ENCODE measurements at places on chromosomes 4 and X.

- no peak for DNase-seq
Measured at GRCh38 chrX:63424063-63424462, 72.9 kb upstream of the SPIN4 start.

GRCh38 chr4:99593781-99594641, 19.4 kb downstream of the MTTP start:
- no peak for DNase-seq

- DNase-seq, result no peak
Measured at GRCh38 chr4:122221322-122221721, 69.2 kb downstream of the BLTP1 start.

GRCh38 chr4:54050214-54050904, 14.0 kb downstream of the CHIC2 start:
- no peak for DNase-seq

DNA sequence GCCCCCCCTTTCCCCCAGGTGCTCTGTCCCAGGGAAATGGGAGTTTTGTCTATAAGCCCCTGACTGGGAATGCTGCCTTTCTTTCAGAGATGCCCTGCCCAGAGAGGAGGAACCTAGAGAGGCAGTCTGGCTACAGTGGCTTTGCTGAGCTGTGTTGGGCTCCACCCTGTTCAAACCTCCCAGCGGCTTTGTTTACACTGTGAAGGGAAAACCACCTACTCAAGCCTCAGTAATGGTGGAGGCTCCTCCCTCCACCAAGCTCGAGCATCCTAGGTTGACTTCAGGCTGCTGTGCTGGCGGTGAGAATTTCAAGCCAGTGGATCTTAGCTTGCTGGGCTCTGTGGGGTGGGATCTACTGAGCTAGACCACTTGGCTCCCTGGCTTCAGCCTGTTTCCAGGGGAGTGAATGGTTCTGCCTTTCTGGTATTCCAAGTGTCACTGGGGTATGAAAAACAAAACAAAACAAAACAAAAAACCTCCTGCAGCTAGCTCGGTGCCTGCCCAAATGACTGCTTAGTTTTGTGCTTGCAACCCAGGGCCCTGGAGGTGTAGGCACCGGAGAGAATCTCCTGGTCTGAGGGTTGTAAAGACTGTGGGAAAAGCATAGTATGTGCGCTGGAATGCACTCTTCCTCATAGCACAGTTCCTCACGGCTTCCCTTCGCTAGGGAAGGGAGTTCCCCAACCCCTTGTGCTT, 41.7 kb downstream of the ITM2A start:
- no peak for DNase-seq

DNA sequence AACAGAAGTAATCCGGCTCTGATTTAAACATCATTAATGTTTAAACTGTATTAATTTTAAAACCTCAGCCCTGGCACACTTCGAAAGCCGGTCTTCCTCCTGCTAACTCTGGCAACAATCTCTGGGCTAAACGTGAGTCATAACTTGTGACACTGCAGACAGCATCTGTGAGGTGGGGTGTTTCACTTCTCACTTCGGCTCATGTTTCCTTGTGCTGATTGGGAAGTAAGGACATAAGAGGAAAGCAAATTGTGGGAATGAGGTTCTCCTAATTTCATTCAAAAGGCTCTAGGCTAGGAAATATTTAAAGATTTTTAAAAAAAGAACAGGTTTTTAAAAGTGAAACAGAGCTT, 139.9 kb upstream of the USP9X start:
- no peak for DNase-seq

DNA sequence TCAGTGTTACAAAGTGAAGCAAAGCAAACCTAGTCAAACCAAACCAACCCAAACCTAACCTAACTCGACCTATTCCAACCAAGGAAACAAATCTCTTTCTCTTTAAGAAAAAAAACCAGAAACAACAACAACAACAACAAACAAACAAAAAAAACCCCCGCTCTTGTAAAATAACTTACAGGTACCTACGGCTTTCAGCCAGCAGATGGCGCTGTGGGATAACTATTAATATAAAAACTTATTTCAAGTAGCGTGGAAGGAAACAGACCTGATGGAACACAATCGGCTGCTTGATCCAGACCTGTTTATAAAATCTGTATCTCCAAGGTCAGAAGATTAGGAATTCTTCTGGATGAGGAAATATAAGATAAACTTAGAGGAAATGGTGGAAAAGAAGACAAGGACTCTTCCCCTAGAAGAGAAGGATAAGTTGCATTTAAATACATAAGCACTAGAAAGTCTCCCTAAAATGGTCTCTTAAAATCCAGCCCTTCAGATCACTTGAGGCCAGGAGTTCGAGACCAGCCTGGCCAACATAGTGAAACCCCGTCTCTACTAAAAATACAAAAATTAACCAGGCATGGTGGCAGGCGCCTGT, 34.4 kb upstream of the CDKL5 start:
- peak; percentile 36 for DNase-seq

- no peak for DNase-seq
Measured at GRCh38 chr4:42339935-42340406, 57.3 kb upstream of the SHISA3 start.

All from stimulated activated CD4-positive, alpha-beta T cell treated with anti-CD3 and anti-CD28 coated beads, TNF-alpha, amount 100 ng/mL, for 1 hour (primary cell).